ENCODE measurements at places on chromosomes 11 and 22.

DNA sequence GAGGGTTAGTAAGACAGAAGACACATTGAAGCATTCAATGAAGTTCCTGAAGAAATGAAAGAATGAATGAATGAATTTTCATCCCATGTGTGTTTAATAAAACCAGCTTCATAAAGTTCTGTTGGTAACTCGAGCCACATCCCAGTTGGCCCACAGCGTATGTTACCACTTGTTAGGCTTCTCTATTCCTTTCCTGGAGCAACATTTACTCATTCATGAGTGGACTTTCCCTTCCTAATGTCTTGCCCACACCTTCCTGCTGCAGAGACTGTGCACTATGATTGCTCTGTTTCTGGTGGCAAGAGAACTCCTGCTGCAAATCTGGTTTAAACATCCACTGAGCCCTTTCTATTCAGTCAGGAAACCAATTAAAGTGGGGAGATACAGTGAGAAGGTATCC is 7.0 kb downstream of the OR52R1 start:
- DNase-seq = no peak

DNA sequence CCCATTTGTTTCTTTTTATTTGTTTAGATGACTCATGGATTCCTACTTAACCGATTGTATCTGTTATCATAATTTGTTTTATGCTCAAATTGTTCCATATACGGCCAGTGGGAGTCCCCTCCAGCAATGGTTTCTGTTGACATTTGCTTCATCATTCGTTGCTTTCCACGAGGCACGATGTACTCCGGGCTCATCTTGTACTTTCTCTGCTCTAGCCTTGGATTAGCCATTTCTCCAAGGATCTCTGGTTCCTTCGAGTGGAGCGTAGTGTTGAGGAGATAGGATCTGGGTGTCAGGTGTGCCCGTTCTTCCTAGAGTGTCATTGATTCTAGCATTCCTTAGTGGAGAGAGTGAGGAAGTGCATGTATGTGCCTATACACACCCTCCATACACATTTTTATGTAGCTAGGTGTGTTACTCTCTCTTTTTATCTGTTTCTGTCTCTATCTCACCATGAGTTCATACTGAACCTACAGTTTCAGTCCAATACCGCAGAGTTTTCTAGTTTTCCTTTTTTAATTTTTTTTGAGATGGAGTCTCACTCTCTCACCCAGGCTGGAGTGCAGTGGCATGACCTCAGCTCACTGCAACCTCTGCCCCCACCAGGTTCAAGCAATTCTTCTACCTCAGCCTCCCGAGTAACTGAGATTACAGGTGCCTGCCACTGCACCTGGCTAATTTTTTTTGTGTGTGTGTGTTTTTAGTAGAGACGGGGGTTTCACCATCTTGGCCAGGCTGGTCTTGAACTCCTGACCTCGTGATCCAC is 31.4 kb downstream of the TECTA start:
- no peak for DNase-seq

GRCh38 chr22:28002863-28003565 is 84.0 kb upstream of the PITPNB start:
- no peak for DNase-seq

GRCh38 chr11:12600829-12601228 is 73.4 kb upstream of the TEAD1 start:
- no peak for DNase-seq

GRCh38 chr22:20031732-20032406 is 11.0 kb downstream of the TANGO2 start:
- DNase-seq = no peak

DNA sequence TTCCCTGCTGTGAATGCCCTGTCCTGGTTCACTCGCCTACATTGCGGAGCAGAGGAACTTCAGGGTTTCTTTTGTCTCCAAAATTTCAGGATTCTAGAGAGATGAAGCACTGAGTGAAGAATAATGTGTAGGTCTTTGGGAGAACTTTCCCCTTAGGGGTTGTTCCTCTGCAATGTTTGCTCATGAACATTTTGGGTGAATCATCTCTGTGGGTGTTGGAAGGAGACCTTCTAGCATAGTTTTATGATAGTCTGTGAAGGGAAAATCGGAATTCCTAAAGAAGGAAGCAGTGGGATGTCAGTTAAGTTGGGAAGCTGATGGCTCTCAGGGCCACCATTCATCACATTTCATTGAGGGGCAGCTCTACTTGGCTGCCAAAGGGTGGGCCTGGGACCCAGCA is 64.8 kb downstream of the MIAT start:
- DNase-seq = no peak

DNA sequence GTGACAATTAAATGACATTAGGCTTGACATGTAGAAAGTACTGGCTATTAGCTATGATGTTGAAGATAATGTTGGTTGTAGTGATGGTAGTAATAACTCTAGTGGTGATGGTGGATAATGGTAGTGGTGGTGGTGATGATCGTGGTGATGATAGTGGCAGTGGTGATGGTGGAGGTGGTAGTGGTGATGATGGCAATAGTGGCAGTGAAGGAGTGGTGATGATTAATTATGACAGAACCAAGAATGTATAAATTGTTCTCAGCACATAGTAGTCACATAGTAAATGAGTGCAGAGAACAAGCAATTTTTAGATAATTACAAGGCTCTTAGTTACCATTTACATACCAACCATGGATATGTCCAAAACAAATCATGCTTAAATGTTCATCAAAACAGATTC is 5.3 kb upstream of the CD44 start:
- DNase-seq = no peak

- DNase-seq = no peak
Observed at GRCh38 chr11:6012035-6012668, 5.4 kb upstream of the OR56A4 start.

GRCh38 chr11:27699926-27700350 is 317 bp downstream of the BDNF start:
- DNase-seq = no peak
